ENCODE measurements at places on chromosomes 1 and 21. TPM values are rescaled to one million over a fixed set of nuclear protein-coding genes. Genes with fewer than 3 reads are reported as not detected.

The GPR157 gene
- total RNA-seq = 3.6 TPM

DNA sequence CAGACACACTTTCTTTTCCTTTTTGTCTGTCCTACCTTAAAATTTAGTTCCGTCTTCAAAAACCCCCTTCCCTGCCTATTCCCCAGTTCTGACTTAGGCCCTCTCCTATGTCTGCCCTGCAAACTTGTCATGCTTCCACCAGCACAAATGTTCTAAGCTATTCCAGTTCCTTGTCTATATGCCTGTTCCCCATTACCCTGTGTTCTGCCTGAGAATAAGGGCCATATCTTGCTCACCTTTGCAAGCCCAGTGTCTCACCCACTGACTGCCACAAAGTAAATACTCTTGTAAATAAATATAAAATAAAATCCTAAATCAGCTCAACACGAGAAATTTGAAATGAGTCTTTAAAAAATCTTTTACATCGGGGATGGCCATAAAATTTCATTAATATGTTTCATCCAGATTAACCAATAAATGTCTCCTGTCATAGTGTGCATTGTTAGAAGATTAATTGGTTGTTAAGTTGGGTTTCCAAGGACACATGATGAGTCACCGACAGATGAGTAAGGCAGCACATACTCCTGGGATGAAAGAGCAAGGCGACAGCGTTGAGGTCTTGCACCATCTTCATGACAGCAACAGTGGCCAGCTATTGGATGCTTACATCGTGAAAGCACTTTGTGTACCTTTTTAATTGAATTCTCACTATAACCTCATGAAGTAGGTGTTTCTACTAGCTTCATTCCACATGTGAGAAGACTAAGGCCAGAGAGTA, 92.6 kb upstream of the NGF start:
- peak; percentile 16 for DNase-seq

- no peak for DNase-seq
Observed at GRCh38 chr1:229420765-229421164, 13.1 kb downstream of the ACTA1 start.

DNA sequence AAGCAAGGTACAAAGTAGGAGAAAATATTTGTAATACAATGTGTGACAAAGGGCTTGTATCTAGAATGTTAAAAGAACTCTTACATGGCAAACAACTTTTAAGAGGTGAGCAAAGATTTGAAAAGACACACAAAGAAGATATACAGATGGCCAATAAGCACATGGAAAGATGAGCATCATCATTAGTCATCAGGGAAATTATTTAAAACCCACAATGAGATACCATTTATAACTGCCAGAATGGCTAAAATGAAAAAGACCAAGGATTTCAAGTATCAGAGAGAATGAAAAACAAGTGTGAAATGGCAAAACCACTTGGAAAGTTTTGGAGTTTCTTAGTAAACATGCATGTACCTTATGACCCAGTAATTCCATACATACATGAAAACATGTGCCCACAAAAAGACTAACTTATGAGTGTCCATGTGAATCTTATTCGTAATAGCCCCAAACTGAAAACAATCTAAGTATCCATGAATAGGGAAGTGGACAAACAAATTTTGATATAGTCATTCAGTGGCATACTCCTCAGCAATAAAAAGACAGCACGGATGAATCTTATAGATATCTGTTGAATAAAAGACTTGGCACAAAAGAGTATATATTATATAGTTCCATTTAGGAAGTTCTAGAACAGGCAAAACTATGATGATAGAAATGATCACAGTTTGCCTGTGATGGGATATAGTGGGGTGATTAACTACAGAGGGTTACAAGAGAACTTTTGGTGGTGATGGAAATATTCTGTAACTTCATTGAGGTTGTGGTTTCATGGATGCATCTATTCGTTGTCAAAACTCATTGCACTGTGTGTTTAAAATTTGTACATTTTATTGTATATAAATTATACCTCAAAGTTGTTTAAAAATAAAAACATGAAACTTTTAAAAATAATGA, 82.0 kb downstream of the DISP1 start:
- no peak for DNase-seq

GRCh38 chr1:19468397-19468956, 16.9 kb downstream of the CAPZB start:
- DNase-seq = peak; percentile 82

GRCh38 chr1:204350857-204351573, 8.7 kb downstream of the PLEKHA6 start:
- DNase-seq = peak; percentile 44
